NCI-H510A treated with DMSO at 0.1 percent for 48 hours (cell line): ENCODE measurements at places on chromosomes 2 and 18.

GRCh38 chr2:167961536-167962048, 285.8 kb downstream of the STK39 start:
- DNase-seq = no peak

GRCh38 chr2:237238249-237238648, 152.6 kb downstream of the COPS8 start:
- DNase-seq = no peak

DNA sequence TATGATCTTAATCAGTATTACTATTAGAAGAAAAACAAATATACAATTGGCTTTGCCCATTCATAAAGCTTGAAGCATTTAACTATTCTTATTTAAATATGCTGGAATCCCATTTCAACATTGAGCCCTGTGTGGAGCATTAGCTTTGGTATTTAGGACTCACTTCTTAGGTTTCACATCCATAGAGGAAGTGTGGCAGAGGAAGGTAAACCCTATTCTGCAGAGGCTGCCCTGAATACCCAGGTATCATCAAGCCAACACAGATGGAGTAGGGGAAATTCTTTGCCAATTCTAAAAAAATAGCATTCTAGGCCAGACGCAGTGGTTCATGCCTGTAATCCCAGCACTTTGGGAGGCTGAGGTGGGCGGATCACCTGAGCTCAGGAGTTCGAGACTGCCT, 361.5 kb downstream of the FIGN start:
- no peak for DNase-seq

GRCh38 chr2:8677646-8678592, 3.9 kb upstream of the ID2 start:
- DNase-seq = peak; percentile 75

DNA sequence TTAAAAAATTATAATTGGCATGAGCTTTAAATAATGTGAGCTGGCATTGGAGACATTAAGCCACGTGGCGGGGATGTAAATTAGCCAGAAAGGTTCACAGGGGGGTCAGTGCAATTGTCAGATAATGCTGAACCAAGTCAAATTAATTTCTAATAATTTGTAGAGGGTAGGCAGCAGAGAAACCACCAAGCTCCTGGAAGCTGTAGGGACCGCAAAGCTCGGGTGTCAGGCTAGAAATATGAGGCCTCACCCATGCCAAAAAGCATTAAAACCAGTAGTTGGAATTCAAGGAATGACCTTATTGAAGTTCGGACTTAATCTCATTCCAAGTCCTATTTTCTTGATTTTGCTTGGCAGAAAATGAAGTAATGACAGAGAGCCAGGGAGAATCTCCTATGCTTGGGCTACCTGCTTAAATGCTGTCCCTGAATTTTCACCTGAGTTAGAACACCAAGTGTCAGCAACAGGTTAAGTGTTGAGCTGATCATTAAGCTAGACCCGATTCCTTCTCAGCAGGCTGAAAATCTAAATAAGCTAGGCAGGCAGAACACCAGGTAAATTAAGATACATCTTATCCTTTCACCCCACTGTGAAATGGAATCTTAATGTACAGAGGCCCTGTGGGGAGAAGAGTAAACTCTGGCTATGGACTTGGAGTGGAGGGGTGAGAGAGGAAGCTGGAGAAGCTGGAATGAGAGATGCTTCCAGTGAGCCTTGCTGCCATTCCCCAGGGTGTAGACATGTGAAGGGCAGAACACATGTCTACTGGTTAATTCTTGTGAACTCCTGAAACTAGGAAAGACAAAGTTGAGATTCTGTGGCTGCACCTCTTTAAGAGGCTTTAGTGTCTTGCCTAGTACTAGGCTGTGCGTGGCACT, 520.0 kb downstream of the SLC4A3 start:
- DNase-seq = no peak
